ENCODE measurements at places on chromosomes 11 and 22. TPM values are rescaled to one million over a fixed set of nuclear protein-coding genes. Genes with fewer than 3 reads are reported as not detected.

FOLR2 gene
- 77.3 TPM for total RNA-seq

- DNase-seq: no peak
Measured at GRCh38 chr11:116454020-116454645, 318.7 kb downstream of the BUD13 start.

GRCh38 chr11:86672007-86672621 lies at the start of gene ME3:
TSS of gene ME3 (minus strand) at chr11:86672616.
- peak; percentile 92 for DNase-seq

DNA sequence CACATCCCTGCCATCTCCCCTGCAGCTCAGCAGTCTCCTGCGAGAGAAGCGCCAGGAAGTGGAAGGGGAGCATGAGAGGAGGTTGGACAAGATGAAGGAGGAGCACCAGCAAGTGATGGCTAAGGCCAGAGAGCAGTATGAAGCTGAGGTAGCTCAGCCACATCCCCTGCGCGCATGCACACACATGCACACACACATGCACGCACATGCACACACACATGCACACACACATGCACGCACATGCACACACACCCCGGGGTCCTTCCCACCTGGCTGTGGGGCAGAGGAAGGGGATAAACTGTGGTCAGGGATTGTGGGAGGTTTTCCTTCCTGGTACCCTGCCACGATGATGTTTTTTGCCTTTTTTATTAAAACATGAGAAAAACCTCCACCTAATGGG lies 65.3 kb downstream of the CEP164 start:
- peak; percentile 51 for DNase-seq

SCN2B gene
- total RNA-seq: not detected

- no peak for DNase-seq
Measured at GRCh38 chr11:36300650-36301049, 4.6 kb downstream of the PRR5L start.

DNA sequence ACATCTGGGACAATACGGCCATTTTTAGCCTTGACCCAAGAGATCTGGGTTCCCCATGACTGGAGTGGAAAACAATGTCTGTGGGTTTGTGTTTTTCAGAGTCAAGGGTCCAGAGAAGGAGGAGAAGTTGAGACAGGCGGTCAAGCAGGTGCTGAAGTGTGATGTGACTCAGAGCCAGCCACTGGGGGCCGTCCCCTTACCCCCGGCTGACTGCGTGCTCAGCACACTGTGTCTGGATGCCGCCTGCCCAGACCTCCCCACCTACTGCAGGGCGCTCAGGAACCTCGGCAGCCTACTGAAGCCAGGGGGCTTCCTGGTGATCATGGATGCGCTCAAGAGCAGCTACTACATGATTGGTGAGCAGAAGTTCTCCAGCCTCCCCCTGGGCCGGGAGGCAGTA lies 15.7 kb downstream of the NNMT start:
- DNase-seq: no peak
